ENCODE measurements at places on chromosomes 11 and 22.

DNA sequence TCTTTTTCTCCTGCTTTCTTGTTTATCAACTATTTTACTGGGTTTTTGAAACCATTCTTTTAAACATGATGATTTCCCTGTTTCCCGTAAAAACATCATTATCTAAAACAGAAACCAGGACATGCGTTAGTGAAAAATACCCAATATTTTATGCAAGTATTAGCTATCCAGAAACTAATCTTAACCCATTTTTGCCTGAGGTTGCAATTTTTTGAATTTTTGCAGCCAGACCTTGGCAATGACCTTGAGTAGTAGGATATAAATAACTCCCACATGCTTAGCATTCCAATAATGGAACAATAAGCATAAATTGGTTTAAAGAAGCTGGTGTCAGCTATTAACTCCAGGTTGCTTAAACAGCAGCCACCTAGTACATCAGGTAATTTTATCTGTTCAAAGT lies 308.9 kb upstream of the ANO3 start:
- no peak for DNase-seq

DNA sequence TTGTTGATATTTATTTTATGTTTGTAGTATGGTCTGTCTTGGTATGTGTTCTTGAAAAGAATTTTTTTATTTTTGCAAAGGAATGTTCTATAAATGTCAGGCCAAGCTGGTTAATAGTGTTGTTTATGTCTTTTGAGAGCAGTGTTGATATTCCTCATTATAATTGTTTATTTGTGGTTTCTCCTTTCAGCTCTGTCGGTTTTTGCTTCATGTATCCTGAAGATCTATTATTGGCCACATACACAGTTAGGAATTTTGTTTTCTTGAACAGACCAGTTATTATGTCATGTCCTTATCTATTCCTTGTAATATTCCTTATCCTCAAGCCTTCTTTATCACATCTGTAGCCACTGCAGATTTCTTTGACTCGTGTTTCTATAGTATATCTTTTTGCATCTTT lies 56.5 kb downstream of the PDHX start:
- DNase-seq, result no peak

- DNase-seq, result peak; percentile 88
Measured at GRCh38 chr11:127843483-127844396, 743.6 kb downstream of the ETS1 start.

- no peak for DNase-seq
Measured at GRCh38 chr22:44311855-44312170, 938 bp downstream of the SHISAL1 start.

- DNase-seq, result no peak
Measured at GRCh38 chr11:65383778-65384177, 1.3 kb upstream of the SLC25A45 start.

Data from DMS53 (cell line).